ENCODE measurements at places on chromosomes 2 and 18.

- DNase-seq = no peak
These were observed 294.3 kb downstream of the HRH4 start for GRCh38 chr18:24754583-24755253.

DNA sequence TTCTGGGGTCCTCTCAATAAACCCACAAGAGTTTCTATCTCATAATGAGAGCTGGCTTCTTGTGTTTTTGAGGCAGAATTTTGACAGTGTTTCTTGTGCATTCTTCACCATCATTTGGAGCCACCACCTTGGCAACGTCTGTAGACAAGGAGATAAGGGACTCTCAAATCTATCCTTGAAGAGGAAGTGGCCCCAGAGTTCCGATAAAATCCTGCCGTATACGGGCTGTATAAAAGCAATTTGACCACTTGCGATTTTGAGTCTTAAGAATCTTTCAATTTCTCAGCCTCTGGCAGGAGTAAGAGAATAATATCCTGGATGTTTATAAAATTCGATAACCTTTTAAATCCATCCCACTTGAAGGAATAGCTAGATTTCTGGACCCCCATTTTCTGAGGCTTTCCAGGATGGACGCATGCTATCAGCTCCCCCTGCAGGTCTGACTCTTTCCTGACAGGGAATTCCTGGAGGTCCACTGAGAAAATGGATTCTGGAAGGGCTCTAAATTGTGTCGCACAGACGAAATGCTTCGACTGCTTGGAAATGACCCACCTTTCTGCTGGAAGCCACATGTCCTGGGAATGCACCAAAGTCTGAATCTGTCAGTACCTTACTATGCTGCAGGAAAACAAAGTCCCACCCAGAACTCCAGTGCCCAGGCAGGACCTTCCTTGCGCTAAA lies 54.1 kb downstream of the E2F6 start:
- DNase-seq = peak; percentile 33

DNA sequence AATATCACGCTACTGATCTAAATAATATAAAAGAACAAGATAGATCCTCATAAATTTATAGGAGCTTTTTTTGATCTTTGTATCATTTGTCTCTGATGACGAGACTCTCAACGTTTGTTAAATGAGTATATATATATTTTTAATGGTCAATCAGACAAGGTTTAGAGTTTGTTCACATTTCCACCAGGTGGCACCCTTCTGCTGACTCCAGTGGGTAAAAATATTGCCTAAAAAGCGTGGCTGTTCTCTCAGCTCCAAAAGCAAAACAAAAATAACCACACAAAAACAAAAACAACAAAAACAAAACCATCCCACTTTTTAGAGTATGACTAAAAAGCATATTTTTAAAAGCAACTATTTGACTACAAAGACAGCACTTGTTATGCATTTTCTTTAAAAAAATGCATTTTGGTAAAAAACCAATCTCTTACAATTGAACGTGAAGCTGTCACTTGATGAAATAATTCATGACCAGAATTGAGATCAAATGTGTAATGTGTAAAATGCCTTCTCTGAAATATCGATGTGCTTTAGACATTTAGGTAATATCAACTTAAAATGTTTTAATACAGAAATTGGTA lies 723.2 kb downstream of the DPP10 start:
- DNase-seq = peak; percentile 33

DNA sequence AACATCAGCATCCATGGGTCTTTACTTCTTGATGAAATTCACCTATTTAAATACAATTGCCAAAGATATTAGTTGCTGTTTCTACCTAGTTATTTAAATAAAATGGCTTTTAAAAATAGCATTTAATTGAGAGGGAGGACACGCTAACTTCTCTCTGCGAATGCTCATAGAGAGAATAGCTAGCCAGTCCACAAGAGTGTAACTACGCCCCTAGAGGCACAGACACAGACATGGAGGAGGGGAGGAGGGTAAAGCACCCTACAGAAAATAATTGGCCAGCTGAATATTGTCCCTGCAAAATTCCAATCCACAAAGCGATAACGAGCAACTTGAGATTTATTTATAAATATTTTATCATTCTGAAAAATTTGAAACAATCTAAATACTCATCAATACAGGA lies 97.0 kb upstream of the PAPOLG start:
- no peak for DNase-seq

GRCh38 chr18:3540805-3541548 lies 91.0 kb downstream of the TGIF1 start:
- no peak for DNase-seq

DNA sequence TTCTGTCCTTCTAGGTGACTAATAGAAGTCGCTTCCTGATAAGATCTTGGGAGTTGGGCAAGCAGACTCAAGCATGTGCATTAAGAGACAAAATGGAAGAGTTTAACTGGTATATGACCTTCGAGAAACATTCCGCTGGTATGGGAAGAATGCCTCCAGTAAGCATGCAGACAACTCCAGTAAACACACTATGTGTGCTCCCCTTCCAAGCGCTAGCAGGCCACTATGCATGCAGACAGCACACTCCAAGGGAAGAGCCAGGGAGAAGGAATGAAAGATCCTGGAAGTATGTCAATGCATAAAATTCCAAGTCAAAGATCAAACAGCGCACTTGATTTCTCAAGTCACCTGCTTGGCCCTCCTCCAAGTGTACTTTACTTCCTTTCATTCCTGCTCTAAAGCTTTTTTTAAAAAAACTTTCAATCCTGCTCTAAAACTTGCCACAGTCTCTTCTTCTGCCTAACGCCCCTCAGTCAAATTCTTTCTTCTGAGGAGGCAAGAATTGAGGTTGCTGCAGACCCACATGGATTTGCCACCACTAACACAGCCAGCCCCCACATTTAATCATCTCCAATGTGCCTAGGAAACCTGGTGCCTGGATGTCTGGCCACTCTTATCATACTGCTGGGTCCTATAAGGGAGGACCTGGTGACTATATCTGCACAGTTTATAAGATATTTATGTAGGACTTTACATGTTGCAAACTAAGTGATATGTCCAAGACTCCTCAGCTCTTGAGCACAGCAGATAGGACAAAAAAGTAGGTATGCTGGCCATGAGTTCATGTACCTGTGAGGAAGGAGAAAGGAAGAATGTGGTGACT lies 239.8 kb downstream of the PDE11A start:
- no peak for DNase-seq

- DNase-seq = peak; percentile 74
These were observed 37.6 kb downstream of the C18orf63 start for GRCh38 chr18:74353169-74353775.

GRCh38 chr18:24763765-24764513 lies 303.5 kb downstream of the HRH4 start:
- DNase-seq = no peak

- peak; percentile 29 for DNase-seq
These were observed 518.2 kb upstream of the RAB12 start for GRCh38 chr18:8091035-8091434.

GRCh38 chr2:71712158-71712818 lies 258.9 kb downstream of the DYSF start:
- DNase-seq = no peak

GRCh38 chr2:56244911-56245530 lies 61.2 kb downstream of the CCDC85A start:
- peak; percentile 24 for DNase-seq

- DNase-seq = no peak
These were observed 51.0 kb upstream of the GORASP2 start for GRCh38 chr2:170878066-170878465.

DNA sequence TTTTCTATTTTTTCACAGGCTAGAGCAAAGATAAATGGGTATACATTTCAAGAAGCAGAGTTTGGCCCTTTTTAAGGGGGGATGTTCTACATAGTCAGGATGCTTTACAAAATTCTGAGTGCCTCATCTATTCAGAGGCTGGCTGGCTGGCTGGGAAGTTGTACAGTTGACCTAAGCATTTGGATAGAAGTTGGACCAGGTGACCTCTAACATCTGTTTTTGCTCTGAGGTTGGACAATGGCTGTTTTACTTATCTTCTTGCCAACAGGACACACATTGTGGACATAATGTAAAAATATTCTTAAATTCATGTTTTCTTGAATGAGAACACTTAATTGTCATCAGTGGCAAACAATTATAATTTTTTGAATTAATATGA lies 205.4 kb downstream of the PTPRM start:
- DNase-seq = no peak

DNA sequence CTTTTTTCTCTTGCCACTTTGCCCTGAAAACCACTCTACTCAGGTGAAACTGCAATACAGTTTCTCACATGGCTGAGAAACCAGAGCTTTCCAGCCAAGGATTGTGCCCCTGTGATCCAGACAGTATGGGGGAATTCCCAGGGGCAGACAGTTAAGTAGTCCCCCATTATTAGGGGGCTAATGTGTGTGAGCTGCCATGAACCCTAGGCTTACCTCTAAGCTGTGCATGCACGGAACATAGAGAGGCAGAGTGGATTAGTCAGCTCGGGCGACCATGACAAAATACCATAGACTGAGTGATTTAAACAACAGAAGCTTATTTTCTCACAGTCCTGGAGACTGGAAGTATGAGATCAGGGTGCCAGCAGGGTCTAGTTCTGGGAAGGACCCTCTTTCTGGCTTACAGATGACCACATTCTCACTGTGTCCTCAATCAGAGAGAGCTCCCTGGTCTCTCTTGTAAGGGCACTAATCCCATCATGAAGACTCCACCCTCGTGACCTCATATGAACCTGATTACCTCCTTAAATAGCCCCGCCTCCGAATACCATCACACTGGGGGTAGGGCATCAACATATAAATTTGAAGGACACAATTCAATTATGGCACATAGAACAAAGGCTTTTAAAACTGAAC lies 215.1 kb downstream of the EIPR1 start:
- no peak for DNase-seq

DNA sequence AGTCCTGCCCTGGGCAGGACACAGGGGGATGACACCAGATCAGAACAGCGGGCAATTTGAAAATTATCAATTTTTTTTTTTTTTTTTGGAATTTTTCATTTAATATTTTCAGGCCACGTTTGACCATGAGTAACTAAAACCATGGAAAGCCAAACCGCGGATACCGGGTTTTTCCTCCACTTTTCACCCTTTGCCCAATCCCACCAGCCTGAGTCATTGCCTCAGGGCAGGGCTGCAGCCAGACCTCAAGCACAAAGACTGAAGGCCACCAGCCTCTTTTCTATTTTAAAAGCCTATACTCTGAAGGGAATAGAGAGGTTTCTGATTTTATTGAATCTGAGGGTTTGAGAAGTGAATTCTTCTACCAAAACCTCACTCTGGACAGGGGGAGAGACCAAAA lies 381.1 kb downstream of the IRS1 start:
- DNase-seq = no peak

GRCh38 chr18:77059294-77059916 lies 73.2 kb downstream of the MBP start:
- DNase-seq = peak; percentile 85

DNA sequence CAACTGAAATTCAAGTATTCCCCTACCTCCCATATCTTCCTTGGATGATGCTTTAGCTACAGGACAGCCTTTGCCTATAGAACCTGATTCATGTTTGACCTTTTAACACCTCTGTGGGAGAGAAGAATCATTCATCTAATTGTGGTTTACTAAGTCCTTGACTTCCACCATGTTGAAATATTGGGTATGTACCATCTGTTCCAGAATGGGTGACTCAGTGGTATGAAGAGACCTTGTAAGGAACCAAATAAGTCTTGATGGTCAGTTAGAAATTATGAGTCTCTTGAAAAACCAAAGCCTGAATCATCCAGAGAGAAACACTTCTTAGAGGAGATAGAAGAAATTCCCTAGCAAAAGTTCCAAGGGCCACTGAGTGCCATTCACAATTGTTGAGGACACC lies 27.5 kb downstream of the STAMBP start:
- peak; percentile 98 for DNase-seq

DNA sequence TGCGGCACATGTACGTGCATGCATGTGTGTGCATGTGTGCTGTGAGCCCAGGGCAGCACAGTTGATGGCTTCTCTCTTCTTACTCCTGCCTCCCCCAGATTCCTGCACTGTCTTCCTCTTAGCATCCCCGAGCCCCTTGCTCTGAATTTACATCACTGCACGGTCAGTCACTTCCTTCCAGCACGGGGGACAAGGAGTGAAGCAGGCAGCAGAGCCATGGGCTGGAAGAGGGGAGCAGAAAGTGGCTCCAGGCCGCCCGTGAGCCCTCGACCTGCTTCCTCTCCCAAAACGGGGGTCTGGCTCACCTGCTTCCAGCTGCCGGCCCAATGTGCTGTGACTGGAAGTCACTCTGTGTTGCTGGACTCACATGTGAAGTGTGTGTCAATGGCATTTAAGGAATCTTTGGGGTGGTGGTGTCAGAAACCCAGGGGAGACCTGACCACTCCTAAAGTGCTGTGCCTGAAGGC lies 106.1 kb downstream of the FAM210A start:
- no peak for DNase-seq

DNA sequence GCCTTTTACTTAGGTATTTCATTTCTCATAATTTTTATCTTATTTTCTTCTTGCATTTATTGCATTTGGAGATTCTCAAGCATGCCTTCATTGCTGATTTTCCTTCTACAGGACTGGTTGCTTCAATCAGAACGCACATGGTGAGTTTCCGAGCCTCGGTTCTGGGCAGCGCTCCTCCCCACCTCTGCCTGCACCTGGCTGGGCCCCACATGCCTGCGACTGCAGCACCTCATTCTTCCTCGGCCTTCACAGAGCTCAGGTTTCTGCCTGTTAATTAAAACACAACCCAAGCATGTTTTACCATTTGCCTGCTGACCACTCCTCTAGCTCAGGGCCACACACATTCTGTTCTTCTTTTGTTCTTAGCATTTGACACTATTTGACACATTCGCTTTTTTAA lies 398.8 kb downstream of the GALR1 start:
- no peak for DNase-seq

GRCh38 chr2:216474925-216475670 lies 23.5 kb upstream of the RPL37A start:
- DNase-seq = no peak

- peak; percentile 91 for DNase-seq
These were observed 26.6 kb upstream of the TCF7L1 start for GRCh38 chr2:85106489-85107180.

DNA sequence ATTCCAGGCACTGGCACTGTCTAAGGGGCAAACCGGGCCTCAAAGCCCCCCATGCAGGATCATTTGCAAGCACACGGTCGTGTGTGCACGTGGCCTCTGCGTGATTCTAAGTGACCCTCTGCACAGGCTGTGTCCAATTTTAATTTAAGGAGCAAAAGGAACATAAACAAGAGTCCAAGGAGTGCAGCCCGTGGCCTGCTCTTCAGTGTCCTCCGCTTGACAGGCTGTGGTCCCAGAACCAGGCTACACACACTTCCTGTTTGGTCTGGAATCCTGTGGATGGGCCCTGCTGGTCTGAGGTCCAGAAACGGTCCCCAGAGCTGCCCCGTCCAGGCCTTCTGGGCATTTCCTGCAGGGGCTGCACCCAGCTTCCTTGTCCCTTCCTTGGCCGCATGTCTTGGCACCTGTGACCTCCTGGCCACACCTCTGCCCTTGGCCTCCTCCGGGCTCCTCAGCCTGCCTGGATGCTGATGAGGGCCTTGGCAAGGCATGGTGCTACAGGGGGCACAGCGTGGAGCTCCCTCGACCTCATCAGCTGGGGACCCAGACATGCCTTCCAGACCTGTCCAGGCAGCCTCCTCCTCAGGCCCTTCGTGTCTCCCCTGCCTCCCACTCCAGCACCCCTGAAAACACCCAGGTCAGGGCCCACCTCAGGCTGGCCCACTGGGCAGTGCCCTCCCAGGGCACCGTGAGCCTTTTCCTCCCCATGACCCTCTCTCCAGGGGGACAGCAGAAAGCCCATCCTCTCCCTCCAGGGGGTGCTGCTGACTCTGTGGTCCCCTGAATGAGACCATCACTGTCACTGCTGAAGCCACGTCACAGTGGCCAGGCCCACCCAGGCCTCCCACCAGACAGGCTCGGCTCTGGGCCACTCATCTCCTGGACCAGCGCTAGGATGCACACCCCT lies 136.4 kb upstream of the GPC1 start:
- DNase-seq = no peak

- DNase-seq = peak; percentile 85
These were observed 39.6 kb upstream of the PDK1 start for GRCh38 chr2:172516299-172516698.
